Smooth muscle cell of the brain vasculature (primary cell): ENCODE measurements at places on chromosomes 7 and 10.

GRCh38 chr10:106296750-106297392 lies 867.6 kb downstream of the SORCS1 start:
- no peak for DNase-seq

- no peak for DNase-seq
These were observed 43.0 kb downstream of the SLC25A40 start for GRCh38 chr7:87833130-87833529.

GRCh38 chr7:18901982-18902421 lies 215.4 kb downstream of the TWIST1 start:
- no peak for DNase-seq

DNA sequence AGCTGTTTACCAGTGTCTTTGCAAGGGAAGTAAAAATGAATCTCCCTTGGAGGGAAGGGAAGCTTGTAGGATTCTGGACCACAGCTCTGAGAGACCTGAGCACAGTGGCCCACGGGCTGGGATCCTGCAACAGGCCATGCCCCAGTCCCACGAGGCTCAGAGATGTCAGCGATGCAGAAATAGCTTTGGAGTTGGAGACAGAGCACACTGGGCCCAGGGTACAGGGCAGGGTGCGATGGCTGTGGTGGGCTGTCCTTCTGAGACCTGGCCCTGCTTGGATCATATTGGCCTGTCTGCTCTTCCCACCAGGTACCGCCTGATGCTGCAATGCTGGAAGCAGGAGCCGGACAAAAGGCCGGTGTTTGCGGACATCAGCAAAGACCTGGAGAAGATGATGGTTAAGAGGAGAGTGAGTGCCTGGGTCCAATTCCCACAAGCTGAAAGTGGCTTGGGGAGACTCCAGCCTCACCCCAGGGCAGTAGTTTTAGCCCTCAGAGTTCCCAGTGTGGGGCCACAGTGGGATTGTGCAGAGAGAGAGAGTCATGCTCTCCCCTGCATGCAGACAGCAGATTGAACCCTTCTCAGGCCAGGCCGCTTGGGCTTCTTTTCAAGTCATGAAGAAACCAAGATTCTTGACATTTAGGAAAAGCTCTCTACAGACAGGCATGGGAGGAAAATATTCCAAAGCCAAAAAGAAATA lies 13.5 kb upstream of the CSGALNACT2 start:
- DNase-seq, result no peak

GRCh38 chr7:80413383-80413945 lies 98.4 kb downstream of the GNAT3 start:
- no peak for DNase-seq

DNA sequence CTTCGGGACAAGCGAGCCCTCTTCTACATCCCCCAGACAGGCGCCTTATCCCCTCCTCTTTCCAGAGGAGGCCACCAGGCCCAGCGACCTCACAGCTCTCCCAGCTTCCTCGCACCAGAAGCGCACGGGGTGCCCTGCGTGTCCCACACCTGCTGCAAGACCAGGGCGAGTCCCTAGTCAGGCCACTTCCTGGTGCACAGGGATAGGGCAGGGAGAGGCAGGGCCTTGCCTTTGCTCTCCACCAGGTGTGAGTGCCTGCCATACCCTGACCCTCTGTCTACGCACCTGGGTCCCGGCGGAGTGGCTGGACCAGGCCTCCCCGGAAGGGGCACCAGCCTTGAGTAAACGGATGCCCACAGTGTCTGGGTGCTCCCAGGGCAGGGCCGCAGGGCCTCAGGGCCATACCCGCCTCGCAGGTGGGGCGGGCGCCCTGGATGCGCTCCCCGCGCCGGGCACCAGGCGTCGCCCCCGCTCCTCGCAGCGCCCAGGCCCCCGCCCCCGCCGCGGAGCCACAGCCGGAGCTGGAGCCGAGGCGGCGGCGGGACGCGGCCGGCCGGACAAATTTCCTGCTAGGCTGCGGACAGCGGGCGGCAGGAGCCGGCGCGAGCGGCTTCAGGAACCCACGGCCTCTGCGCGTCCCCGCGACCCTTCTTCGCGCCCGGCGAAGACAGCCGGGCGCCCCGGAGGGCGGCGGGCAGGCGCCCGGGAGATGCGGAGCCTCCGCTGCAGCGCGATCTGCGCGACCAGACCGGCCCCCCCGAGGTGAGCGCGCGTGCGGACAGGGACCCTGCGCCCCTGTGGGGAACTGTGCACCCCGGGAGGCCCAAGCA lies at the start of gene PTPRE:
TSS of gene PTPRE (plus strand) at position 556 of the 830 bp plus-strand sequence. CDS start 133,779 bp downstream, outside the sequence.
- peak; percentile 15 for DNase-seq

DNA sequence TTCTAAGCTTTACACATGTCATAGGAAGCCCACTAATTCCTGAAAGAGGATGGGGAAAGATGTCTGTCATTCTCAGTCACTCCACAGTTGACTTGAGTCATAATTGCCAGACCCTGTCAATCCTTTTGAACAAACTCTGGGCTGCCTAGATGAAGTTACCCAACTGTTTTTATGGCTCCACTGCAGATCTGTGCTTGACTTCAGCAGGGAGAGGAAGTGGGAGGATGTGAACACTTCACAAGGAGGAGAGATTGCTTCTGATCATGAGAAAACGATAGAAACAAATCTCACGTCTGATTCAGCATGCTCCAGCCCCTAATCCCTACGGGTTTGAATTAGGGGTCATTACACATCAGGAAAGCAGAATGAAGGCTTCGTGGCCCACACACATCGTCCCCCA lies 596.6 kb upstream of the CELF2 start:
- no peak for DNase-seq
